Stimulated activated CD4-positive, alpha-beta T cell treated with anti-CD3 and anti-CD28 coated beads, Interleukin-1b, Interleukin-23, amount 100 ng/mL, for 24 hours (primary cell): ENCODE measurements at places on chromosomes 1 and 21.

GRCh38 chr1:16199700-16200099 lies 12.8 kb downstream of the ARHGEF19 start:
- no peak for DNase-seq

DNA sequence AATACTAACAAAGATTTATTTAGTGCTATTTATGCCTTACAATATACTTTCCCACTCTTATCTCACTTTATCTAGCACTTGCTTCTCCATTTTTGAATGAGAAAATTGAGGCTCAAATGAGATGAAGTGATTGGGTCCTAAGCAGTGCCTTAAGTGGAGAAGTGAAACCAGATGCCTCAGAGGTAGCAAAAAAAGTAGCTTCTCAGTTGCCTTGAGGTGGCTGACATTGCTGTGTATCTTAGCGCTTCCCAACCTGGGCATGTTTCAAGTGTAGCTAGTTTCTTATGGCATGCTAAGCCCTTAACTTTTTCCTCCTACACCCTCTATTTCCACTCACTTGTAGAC lies 390.4 kb downstream of the OMA1 start:
- no peak for DNase-seq

- no peak for DNase-seq
Observed at GRCh38 chr1:165010418-165011070, 346.0 kb downstream of the LMX1A start.

DNA sequence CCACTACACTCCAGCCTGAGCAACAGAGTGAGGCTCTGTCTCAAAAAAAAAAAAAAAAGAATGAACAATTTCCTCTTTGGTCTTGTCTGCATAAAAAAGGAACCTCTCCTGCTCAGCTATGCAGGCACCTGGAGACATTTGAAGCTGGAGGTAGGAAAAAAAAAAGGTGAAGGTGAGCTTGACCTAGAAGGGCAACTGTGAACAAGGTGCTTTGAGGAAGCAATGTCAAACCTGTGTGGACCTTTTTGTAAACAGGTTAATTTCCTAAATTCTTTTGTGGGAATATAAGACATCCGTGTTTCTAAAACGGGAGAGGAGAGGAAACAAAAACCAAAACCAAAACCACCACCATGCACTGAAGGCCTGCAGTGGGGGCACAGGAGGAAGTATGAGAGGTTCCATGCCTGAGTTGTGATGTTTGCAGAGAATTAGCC lies 77.5 kb downstream of the SLC45A1 start:
- no peak for DNase-seq

DNA sequence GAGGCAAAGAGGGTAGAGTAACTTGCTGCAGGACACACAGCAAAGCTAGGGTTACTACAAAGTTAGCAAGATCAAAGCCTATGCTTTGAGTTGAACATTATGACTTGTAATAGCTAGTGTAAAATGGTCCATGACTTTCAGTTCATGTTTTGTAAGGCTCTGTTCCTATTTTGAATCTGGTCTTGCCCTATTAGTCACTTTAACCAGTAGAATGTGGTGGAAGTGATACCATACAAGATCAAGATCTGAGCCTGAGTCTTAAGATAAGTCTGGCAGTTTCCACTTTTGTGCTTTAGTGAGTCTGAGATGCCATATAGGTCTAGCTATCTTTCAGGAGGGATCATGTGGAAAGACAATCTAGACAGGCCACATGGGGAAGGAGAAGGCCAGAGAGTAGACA lies 282.1 kb upstream of the BRINP3 start:
- no peak for DNase-seq

- DNase-seq = no peak
Observed at GRCh38 chr1:181208967-181209366, 120.5 kb downstream of the IER5 start.
